Germinal center (tissue), 1 donor: ENCODE measurements at places on chromosomes 4 and X.
A peak's percentile ranks its signal among the peaks of the same experiment; 100 is the strongest.

GRCh38 chrX:151700581-151700980, 5.3 kb downstream of the PRRG3 start:
- no peak for DNase-seq

DNA sequence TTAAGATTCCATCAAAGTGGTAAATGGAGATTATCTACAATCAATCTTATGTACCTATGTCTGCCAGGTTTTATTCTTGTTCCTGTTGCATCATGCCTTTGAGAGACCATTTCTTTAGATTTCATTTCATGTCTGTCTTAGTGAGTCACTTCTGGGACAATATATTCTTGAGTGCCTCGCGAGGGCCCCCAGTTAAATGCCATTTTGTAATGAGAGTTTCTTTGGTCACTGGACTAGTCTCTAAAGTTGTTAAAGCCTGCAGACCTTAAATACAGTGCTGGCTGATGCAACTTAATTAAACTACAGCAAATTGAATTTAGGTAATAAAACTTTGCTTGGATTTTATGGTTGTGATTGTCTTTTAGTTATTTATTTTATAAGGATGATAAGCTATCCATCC, 87.2 kb upstream of the PITX2 start:
- DNase-seq = no peak

DNA sequence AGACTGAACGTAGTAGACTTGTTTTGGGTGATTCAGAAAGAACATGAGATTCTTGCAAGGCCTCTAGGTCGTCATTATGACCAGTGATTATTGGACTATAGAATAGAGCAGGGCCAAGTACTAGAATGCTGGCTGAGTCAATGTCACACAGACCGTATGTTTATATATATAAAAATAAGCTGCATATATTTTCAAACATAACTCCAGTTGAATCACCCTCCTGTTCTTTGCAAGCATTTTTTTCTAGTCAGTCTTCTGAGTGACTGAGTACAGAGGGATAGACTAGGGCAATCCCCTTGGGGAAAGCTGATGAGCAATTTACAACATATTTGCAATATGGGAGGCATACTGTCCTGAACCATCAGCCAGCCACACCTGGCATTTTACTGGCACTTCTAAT, 48.4 kb upstream of the PRPS1 start:
- DNase-seq = no peak

DNA sequence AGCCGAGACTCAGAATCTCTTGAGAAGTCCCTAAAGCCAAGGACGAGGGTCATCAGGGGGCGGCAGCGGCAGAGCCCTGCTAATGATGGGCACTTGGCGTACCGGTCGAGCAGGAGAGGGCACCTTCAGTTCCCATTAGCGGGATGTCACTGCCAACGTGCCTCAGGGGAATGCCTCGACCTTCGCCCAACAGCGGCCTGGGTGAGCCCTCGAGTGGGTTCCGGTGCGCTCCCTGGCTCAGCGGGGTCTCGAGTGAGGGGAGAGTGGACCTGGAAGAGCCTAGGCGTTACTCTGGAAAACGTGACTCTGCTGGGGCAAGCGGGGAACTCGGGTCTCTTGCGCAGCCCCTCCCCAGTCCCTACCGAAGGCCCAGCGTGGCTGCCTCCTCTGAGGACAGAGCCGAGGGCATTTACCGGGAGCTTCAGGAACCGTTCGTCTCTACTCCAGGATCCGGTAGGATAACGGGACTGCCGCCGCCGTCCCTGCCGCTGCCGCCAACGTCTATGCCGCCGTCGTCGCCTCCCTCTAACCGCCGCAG, 36.9 kb downstream of the PGRMC1 start:
- DNase-seq = no peak

GRCh38 chrX:145832796-145833195, 15.2 kb downstream of the SLITRK2 start:
- DNase-seq = no peak

- DNase-seq = peak; percentile 80
Measured at GRCh38 chrX:70133303-70134115, at the start of gene IGBP1. TSS of gene IGBP1 (plus strand) at chrX:70133447. CDS start at chrX:70133948, 501 bp downstream.

DNA sequence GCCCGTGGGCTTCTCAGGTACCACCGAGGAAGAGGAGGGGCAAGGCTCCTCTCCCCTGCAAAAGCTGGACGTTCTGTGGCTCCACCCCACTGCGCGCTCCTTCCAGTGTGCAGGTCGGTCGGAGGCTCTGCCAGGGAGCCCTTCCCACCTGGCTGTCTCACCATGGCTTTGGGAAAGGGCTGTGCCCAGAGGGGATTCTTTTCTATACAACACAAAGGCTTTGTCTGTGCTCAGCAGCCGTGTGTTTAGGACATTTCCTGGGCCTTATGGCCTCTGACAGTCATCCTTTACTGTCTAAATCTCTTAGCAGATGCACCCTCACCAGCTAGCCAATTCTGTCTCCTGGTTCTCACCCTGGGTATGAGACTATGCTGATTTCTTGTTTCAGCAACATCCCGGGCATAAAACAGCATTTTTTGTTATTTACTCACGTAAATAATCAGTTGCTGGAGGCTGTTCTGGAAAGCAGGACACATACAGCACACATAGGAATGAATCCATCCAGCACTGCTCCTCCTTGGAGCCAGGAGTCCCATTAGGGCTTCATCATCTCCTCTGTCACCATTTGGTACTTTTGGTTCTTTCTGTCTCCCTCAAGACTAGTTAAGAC, 20.4 kb upstream of the ATXN3L start:
- no peak for DNase-seq

DNA sequence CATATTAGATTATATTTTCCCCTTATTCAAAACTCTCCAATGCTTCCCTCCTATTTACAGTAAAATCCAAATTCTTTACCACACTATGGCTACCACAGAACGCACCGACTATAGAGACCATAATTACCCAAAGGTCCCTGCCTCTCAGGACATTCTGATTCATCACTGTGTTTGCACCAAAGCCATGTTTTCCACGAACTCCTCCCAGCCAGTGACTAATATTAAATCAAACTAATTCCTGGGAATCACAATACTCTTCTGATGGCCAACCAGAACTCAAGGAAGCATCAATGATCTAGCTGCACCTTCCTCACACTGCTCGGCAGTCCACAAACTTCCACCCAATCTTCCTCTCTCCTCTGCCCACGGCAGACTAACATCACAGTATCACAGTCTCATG, 24.2 kb upstream of the EDNRA start:
- no peak for DNase-seq
